OCI-LY7 (cell line): ENCODE measurements at places on chromosomes 5 and 9.

DNA sequence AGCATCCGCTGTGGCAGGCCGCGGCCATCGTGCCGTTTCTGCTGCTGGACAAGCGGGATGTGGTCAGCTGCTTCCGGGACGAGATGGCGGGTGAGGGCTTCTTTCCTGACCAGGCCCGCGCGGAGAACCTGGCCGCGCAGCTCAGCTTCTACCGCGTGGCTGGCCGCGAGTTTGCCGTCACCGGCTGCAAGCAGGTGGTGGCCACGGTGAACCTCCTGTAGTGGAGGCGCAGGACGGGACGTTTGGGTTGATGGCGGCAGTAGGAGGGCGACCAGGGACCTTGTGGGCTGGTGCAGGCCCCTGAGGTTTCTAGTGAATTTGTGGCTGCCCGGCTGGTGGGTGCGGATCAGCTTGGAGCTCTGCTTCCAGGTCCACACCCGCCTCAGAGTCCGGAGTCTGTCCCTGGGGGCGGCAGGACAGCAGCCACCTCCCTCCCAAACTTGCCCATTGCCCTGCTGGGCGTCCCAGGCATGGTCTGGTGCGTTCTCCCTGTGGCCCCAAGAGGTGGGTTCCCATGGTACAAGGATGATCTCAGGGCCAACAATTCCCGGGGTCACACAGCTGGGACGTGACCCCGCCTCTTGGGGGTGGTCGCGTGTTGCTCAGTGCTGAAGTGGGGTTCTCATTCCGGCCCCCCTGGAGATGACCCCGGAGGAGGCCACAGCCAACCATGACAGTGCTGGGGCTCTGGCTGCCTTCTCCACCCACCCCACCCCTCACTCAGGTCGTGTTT is 2.4 kb downstream of the TOR4A start:
- DNase-seq = no peak

- no peak for DNase-seq
These were observed 5.4 kb upstream of the SLC1A3 start for GRCh38 chr5:36600917-36601527.

- DNase-seq = no peak
These were observed 66.3 kb upstream of the PAPPA start for GRCh38 chr9:116087246-116087645.

DNA sequence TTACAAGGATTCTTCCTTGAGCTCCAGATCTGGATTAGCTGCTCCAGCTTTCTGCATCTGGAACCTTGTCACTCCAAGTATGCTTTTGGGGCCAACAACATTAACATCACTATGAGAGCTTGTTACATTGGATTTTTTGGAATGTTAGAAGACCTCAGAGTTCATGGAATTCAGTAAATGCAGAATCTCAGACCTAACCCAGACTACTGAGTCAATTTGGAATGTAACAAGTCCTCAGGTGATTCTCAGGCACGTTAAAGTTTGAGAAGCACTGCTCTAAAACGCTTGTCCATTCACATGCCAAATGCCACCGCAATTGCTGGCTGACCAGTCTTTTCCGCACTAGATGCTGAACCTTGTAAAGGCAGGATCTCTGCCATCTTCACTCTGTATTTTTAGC is 251.4 kb upstream of the TRIM32 start:
- no peak for DNase-seq

GRCh38 chr9:94692601-94693000 is 33.9 kb upstream of the AOPEP start:
- no peak for DNase-seq

DNA sequence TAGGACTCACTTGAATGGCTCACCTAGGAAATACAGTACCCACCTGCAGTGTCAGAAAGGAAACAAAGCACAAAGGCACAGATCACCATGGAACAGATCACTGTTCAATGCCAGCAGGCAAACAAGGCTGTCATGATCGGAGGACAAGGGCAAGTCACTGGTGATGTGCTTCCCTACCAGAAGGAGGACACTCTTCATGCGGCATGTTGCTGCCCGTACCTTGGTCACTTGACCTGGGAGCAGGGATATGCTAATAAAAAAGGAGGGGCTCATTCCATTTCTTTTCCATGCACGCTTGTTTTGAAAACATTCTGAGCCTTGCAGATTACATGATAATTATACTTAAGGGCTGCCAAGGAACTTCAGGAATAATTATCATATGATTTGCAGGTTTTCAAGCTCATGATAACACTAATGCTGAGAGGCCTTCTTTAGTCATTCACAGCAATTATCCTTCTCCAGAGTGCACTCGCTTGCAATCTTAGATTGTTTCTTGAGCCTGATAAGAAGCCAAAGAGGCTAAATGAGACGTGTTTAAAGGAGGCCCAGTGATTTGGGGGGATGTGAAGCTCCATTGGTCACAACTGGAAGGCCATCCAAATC is 36.1 kb upstream of the STARD4 start:
- DNase-seq = no peak

GRCh38 chr5:89350684-89351083 is 467.7 kb upstream of the MEF2C start:
- no peak for DNase-seq

DNA sequence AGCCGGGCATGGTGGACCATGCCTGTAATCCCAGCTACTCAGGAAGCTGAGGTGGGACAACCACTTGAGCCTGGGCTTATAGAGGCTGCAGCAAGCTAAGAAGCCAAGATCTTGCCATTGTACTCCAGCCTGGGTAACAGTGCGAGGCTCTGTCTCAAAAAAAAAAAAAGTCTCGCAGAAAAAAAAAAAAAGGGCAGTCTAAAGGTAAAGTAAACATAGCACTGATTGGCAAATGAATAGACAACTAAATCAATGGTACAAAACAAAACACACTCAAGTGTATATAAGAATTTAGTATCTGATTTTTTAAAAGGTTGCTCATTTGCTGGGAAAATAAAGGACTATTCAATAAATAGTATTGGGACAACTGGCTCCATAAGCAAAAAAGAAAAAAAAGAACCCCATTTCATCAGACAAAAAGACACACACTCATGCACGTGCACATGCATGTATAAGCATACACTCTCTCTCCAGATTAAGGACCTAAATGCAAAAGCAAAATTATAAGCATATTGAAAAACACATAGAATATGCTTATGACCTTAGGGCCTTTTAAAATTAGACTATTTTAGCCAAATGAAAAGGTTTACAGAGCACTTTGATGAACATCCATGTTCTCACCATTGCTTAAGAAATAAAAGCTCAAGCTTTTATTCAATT is 5.7 kb downstream of the IL6ST start:
- no peak for DNase-seq

GRCh38 chr5:98570010-98570409 is 203.5 kb upstream of the RGMB start:
- no peak for DNase-seq

- no peak for DNase-seq
These were observed 208.9 kb downstream of the TRIM32 start for GRCh38 chr9:116895961-116896360.

DNA sequence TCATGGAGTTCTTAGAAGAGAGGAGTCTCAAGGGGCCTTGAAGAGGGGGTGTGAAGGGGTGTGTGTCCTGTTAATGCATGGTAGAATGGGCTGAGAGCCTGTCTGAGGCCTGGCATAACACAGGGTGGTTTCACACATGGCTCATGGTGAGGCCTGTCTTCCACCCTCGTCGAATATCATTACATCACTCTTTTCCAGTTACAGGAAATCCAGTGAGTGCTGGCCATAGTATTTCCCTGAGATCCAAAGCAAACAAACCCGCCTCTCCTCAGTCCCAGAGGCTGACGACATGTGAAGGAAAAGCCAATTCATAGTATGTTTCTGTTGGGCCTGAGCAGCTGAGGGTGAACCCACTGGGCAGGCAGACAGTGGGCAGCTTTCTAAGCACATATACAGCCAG is 159.4 kb upstream of the NR3C1 start:
- no peak for DNase-seq
